Activated CD4-positive, alpha-beta T cell treated with anti-CD3 and anti-CD28 coated beads, Interleukin-2, amount 50 U/mL, for 24 hours (primary cell): ENCODE measurements at places on chromosomes 2 and 18.

DNA sequence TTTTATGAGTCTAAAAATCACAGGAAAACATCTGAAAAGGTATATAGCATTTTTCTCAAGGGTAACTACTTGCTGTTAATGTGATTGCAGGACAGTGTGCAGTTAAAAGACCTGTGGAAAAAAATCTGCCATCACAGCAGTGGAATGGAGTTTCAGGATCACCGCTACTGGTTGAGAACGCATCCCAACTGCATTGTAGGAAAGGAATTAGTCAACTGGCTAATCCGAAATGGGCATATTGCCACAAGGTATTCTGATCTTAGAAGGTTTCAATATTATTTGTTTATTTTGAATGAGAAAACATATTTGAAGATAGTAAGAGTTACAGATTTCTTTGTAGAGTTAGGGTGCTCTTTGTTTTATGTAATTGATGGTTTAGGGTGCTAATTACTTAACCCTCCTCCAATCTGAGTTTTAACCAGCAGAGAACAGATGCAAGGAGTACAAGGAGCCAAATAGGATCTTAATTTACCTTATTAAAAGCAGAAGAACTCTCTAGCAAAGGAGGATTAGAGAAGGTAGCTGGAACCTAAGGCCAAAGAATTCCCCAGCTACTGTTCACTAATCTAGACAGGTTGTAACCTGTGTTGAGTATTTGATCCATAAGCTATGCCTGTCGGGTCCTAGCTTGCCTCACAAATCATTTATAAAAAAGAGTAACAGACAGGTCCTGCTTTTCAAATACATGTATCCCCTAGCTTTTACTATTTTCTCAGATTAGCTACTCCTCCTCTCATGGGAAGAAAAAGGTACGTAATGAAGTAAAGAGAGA, 35.0 kb downstream of the PIKFYVE start:
- no peak for DNase-seq

DNA sequence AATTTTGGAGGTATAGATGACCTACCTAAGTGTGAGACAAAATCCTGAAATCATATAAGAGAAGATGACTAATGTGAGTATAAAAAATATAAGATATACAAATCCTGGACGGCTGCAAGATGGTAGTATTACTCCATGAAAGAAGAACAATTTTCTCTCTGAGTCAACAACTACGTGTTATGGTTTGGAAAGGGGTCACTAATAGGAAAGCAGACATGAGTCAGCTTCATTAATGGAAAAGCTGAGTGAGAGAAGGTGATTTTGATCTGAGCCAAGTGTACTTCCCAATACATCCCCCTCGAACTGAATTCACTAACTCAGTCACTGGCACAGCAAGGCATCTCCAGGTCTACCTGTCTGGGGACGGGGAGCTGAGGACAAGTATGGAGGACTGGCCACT, 20.1 kb upstream of the SELENOI start:
- no peak for DNase-seq

DNA sequence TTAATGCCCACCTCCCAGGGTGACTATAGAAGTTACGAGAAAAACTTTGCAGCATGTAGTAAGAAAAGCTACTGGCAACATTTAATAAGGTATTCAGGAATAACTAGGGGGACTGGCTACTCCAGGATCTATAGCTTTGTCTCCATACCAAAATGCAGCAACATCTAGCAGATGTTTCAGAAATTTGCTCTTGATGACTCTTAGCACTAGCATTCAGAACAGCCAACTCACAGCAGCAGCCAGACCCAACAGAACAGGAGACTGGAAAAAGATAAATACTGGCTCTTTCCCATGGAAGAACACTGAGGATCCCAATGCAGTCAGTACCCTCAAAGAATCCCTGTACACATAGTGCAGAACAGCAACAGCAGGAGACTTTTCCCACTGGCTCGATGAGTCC, 105.0 kb downstream of the PRKRA start:
- no peak for DNase-seq

DNA sequence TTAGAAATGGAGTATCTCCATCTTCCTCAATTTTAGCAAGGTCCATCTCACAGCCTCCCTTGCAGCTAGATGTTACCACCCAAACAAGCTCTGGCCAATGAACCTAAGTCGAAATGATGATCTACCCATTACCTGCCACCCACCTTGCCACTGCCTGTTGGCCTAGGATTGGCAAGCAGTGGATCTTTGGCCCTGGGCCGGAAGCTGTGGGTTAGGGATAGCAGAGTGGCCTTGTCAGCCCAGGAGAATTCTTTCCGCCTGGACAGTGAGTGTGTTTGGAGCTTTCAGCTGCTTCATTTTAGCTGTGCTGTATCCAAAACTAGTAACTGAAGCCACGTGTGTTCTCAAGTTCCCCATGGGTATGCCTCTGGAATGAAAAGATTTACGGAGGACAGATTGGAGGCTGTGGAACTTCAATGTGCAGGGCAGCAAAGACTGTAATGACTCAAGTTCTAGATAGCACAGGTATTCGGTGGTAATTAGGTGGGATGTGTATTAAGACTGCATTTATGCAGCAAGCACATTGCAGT, 7.7 kb upstream of the PARD6G start:
- no peak for DNase-seq

- no peak for DNase-seq
These were observed 40.0 kb upstream of the AGPS start for GRCh38 chr2:177352441-177353186.

DNA sequence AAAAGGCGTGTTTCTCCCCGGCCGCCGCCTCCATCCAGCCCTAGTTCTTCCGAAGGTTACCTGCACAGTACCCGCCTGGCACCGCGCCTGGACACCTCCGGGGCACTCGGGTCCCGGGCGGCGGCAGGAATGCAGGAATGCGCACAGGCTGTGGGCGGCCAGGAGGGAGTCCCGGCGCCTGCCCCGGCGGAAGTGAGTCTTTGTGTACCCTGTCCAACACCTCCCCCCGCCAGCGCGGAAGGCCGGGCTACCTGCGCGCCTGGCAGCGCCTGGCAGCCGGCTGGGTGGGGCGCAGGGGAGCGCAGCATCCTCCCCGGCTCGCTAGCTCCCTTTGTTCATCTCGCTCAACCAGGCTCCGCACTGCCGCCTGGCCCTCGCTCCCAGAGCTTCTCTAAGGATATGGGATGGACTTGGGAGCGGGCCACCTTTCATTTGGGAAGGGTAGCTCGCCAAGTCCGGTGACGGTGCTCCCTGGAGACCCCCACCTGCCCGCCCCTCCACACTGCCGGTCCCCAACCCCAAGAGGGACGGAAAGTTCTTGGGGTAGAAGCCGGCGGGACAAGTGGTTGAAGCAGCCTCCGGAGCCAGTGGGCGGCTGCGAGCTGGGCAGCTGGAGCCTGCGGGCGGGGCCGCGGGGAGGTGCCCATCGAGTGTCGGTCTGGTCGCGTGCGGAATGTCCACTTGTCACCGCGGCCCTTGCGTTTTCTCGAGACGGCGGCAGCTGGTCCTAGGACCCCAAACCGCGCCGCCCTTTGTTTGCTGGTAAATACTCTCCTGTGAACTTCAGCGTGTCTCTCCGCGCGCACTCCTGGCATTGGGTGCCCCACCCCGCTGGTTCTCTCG, 1.2 kb upstream of the ST6GAL2 start:
- DNase-seq: no peak

GRCh38 chr2:104685591-104685990, 168.3 kb upstream of the POU3F3 start:
- DNase-seq: no peak

- no peak for DNase-seq
These were observed 115.0 kb upstream of the GLS start for GRCh38 chr2:190765386-190766173.

DNA sequence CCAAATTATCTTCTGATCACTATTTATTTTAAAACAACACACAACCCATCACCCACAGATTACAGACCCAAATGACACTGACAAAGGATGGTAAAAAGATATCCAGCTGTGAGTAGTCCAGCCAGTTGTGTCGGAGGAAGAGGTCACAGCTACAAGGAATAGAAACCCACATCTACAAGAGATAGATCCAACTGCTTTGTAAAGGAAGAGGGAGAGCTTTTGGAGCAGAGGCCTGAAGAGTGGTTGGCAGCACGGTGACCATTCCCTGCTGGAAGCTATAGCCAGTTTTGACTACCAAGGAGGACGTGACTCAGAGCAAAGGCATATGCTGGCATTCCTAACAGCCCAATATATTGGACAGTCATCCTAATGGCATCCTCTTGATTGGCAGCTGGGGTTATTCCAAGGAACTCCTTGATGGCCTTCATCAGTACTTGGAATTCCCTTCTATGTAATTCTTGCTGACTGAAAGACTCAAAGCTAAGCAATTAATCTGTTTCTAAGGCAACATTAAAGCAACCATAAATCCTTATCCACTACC, 17.1 kb downstream of the SLC8A1 start:
- DNase-seq: no peak

- DNase-seq: no peak
These were observed 479 bp downstream of the RAB11FIP5 start for GRCh38 chr2:73112026-73112912.

GRCh38 chr2:64024259-64024949, 5.2 kb upstream of the VPS54 start:
- no peak for DNase-seq

- no peak for DNase-seq
These were observed 127.6 kb upstream of the SERPINE2 start for GRCh38 chr2:224166654-224167053.

GRCh38 chr18:61847164-61847791, 45.5 kb downstream of the RNF152 start:
- no peak for DNase-seq

- DNase-seq: no peak
These were observed 18.6 kb downstream of the DDX18 start for GRCh38 chr2:117832905-117833613.
